ENCODE measurements at places on chromosomes 12 and 14. TPM values are rescaled to one million over a fixed set of nuclear protein-coding genes. Genes with fewer than 3 reads are reported as not detected.
A peak's percentile ranks its signal among the peaks of the same experiment; 100 is the strongest.

CMKLR1 gene
- 40.9 TPM for total RNA-seq

- no peak for DNase-seq
- no peaks in the 10 kb centered on the region for H3K36me3 ChIP-seq
- no peak overlapping the region for H3K27ac ChIP-seq
- H3K4me3 ChIP-seq: no peak overlapping the region
- no peaks in the 10 kb centered on the region for H3K4me1 ChIP-seq
Measured at GRCh38 chr12:84696908-84697540, 215.6 kb downstream of the SLC6A15 start.

KLHDC1 gene
- 5.2 TPM for total RNA-seq

GRCh38 chr14:22200977-22201605 is 387.9 kb downstream of the DAD1 start:
- H3K36me3 ChIP-seq: no peaks in the 10 kb centered on the region
- no peak overlapping the region for H3K27ac ChIP-seq

MYO1H gene
- 0.51 TPM for total RNA-seq

CIROP gene
- not detected for total RNA-seq

SLC5A8 gene
- not detected for total RNA-seq

TMEM30B gene
- total RNA-seq: 59.7 TPM

P2RX2 gene
- 0.27 TPM for total RNA-seq

- H3K27me3 ChIP-seq: no peaks in the 10 kb centered on the region
- H3K36me3 ChIP-seq: peaks cover 21% of the 10 kb centered on the region
- DNase-seq: no peak
- no peak overlapping the region for H3K27ac ChIP-seq
Measured at GRCh38 chr14:95126906-95127530, 30.3 kb downstream of the DICER1 start.

BICDL1 gene
- total RNA-seq: 15.2 TPM

DNA sequence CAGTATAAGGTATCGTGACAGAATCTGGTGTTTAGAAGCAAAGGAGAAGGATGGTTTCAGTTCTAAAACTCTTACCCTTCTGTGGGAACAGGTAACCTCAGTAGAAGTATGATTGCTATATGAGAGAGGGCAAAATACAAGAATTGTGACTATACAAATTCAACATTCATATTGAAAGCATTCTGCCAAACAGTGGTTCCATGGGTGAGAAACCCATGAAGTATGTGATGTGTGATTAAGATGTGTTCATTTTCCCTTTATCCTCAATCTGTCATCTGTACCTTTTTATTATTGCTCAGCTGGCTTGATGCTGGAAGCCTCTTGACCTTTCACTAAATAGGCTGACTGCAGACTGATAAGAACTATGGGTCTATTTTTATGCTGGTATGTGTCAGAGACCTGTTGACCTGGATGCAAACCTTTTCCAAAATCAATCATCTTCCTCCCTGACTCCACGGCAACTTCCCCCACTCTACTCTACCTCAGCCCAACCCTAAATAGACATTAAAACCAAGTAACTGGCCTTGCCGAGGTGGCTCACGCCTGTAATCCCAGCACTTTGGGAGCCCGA is 109.6 kb downstream of the STXBP6 start:
- H3K36me3 ChIP-seq: peaks cover 3% of the 10 kb centered on the region
- no peak overlapping the region for H3K27ac ChIP-seq
- DNase-seq: no peak
- no peaks in the 10 kb centered on the region for H3K27me3 ChIP-seq
- peaks cover 5% of the 10 kb centered on the region for H3K4me1 ChIP-seq
- H3K4me3 ChIP-seq: no peak overlapping the region

- H3K27me3 ChIP-seq: no peaks in the 10 kb centered on the region
- H3K4me3 ChIP-seq: no peak overlapping the region
- H3K27ac ChIP-seq: no peak overlapping the region
- DNase-seq: no peak
Measured at GRCh38 chr14:68756734-68757133, 36.1 kb downstream of the ZFP36L1 start.

DNA sequence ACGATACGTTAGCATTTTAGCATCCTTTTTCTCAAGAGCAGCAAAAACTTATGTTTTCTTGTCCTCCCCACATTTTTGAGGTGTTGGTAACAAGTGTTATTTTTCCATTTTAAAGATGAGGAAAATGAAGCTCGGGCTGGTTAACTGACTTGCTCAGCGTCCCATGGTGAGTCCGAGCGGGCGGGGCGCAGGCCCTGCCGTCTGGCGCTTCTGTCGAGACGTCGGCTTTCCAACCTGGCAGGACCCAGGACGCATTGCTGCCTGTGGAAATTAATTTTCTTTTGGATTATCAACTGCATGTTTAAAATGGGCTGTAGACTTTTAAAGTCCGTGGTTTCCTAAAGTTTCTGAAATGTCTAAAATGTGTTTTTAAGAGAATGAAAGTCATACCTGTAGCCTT is 30.4 kb downstream of the XRCC3 start:
- peaks cover 69% of the 10 kb centered on the region for H3K36me3 ChIP-seq
- no peak for DNase-seq
- no peak overlapping the region for H3K4me3 ChIP-seq
- H3K27me3 ChIP-seq: no peaks in the 10 kb centered on the region
- no peak overlapping the region for H3K27ac ChIP-seq
- H3K4me1 ChIP-seq: peaks cover 9% of the 10 kb centered on the region

DNA sequence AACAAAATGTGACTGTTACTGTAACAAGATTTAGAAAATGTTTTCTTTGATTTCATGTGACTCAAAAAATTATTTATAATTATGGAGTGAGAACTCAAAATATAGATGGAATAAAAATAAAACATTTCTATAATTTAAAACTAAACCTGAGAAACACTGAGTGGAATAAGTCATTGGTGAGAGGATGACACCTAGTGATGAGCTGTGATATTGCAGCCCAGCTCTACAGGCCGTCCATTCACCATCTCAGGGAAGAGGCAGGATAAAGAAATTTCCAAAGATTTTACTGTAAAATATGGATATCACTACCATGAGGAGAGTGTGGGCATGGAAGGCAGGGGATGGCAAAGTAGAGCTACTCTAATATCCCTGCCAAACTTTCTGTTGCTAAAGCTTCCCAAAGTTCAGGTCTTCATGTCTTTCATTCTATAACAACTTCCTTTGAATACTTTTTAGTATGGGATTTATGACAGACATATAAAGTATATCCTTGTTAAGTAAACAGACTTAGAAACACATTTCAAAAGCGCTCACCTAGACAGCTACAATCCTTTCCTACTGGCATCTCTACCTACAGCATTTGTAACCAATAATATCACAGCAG is 308.0 kb downstream of the ITPR2 start:
- H3K4me1 ChIP-seq: peaks cover 6% of the 10 kb centered on the region
- H3K27ac ChIP-seq: no peak overlapping the region

DNA sequence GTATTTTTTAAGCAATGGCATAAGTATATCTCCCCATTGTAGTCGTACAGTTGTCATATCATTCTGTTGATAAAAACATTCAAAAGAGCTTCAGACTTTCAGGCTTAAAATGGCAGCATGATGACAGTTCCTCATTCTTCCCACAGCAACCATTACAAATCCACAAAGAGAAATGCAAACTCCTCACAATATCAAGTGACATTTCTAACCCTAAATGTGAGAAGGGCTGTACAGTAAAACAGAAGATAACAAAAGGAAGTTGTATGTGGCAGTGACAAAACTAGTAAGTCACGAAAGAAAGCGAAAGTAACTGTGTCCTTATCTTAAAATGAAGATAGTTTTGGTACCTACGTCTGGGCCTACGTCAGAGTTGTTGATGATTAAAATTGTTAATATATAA is 46.7 kb downstream of the GXYLT1 start:
- H3K4me1 ChIP-seq: no peaks in the 10 kb centered on the region
- H3K27ac ChIP-seq: peak overlapping the region; percentile 61
- H3K36me3 ChIP-seq: no peaks in the 10 kb centered on the region
- DNase-seq: no peak
- H3K4me3 ChIP-seq: peak overlapping the region; percentile 21

DNA sequence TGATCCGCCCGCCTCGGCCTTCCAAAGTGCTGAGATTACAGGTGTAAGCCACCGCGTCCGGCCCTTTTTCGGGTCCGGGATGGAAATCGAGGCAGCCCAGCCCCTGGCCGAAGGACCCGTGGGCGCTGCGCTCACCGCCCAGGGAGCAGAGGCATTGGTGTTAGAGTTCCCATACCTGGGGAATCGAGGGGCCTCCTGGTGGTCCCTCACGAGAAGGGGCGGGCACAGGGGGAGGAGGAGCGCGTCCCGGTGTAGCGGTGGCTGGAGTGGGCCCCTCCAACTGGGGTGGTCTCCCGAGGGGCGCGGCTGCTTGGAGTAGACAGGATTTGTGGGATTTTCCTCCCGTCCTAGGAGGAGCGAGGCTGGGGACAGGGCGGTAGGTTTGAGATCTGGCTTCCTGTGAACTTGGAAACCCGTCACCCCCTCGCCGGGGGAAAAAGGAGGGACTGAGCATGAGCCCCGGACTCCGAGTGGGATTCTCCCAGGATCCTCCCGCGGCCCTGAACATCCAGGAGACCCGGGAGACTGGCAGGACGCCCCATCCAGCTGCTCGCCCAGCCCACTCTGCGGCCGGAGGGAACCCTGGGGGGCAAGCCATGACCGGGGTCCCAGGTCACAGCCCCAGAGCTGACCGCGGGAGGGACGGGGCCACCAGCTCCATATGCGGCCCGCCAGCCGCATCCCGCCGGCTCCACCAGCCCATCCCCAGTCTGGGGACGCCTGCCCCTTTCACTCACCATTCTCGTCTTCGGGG is 70.9 kb downstream of the ASCL4 start:
- no peaks in the 10 kb centered on the region for H3K36me3 ChIP-seq
- H3K4me1 ChIP-seq: peaks cover 11% of the 10 kb centered on the region
- peaks cover 6% of the 10 kb centered on the region for H3K27me3 ChIP-seq

LIMA1 gene
- total RNA-seq: 67.9 TPM

PSMB5 gene
- 88.8 TPM for total RNA-seq

GRCh38 chr12:50083301-50083700 is 1.8 kb upstream of the SMARCD1 start:
- H3K4me3 ChIP-seq: no peak overlapping the region
- peaks cover 19% of the 10 kb centered on the region for H3K36me3 ChIP-seq
- no peaks in the 10 kb centered on the region for H3K27me3 ChIP-seq
- no peak overlapping the region for H3K27ac ChIP-seq
- H3K4me1 ChIP-seq: peaks cover 9% of the 10 kb centered on the region

DNA sequence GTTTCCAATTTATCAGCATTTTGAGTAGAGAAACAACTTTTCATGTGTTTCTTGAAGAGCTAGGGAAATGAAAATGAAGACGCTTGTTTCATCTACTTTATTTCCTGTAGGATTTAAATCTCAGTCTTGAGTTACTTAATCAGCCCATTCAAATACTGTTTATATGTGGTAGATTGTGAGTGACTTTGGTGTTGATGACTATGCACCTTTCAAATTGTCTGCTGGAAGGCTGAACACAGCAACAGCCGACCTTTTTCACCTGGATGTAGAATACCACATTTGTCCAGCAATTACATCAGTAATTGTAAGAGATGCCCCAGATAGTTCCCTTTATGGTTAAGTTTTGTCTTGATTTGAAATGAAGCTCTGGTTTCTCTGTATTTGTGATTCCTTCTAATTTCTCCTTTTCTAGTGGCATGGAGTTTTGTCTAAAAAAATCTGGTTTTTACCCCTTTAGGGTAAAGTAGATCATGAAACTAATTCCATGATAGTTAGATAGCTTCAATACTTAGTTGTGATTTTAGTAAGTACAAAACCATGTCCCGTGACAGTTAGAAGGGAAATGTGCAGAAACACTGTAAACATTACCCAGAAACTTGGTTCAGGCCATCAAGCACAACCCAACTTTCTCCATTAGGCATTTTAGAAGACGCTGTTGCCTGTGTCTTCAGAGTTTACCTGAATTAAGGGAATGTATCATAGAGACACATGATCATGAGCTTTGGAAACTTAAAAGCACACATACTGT is 165.0 kb downstream of the SRGAP1 start:
- no peak overlapping the region for H3K4me3 ChIP-seq
- H3K27ac ChIP-seq: no peak overlapping the region
- H3K27me3 ChIP-seq: no peaks in the 10 kb centered on the region
- no peak for DNase-seq

DIO3 gene
- total RNA-seq: 2.4 TPM

DNA sequence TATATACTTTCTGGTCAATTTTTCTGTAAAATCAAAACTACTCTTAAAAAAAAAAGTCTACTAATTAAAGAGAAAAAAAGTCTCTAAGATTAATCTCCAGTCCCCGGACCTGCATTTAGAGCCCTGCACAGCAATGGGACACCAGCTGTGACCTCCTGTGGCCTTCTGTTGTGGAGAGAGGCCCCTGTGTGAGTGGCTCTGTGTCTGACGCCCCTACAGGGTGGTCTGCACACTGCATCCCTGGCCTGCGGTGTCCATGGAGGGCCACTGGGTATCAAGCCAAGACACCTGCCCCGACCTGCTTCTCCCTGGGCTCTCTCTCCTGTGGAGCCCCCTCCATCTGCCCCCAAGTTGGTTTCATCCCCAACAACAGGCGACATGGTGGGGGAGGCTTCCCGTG is 248.0 kb upstream of the DIO3 start:
- H3K27me3 ChIP-seq: no peaks in the 10 kb centered on the region
- no peak for DNase-seq
- H3K36me3 ChIP-seq: no peaks in the 10 kb centered on the region

GRCh38 chr12:131941116-131941986 is 8.4 kb upstream of the EP400 start:
- peak; percentile 17 for DNase-seq
- H3K27ac ChIP-seq: no peak overlapping the region
- no peak overlapping the region for H3K4me3 ChIP-seq
- H3K36me3 ChIP-seq: peaks cover 51% of the 10 kb centered on the region
- no peaks in the 10 kb centered on the region for H3K27me3 ChIP-seq

DNA sequence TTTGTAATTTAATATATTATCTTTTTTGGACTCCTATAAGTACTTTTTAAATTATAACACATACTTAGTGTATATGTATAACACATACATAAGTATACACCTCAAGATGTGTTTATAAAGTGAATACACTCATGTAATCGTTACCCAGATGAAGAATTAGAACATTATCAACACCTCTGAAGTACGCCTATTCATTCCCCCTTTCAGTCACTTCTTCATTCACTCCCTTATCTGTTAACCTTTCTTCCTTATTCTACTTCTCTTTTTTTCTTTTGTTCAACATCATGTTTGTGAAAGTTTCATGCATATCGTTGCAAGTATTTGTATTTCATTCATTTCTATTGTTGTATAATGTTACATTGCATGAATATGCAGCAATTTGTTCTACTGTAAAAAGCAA is 98.5 kb downstream of the ARID2 start:
- no peak for DNase-seq
- H3K27ac ChIP-seq: no peak overlapping the region
- no peaks in the 10 kb centered on the region for H3K27me3 ChIP-seq
- no peaks in the 10 kb centered on the region for H3K4me1 ChIP-seq
- no peak overlapping the region for H3K4me3 ChIP-seq

GRCh38 chr14:69982886-69983285 is 103.7 kb downstream of the SMOC1 start:
- H3K27me3 ChIP-seq: no peaks in the 10 kb centered on the region
- DNase-seq: no peak
- no peaks in the 10 kb centered on the region for H3K4me1 ChIP-seq
- no peak overlapping the region for H3K4me3 ChIP-seq

KRT73 gene
- total RNA-seq: 0.55 TPM

GYS2 gene
- total RNA-seq: not detected

PDE6H gene
- not detected for total RNA-seq
